CD4-positive, alpha-beta T cell treated with Interleukin-6 for 4 hours (primary cell): ENCODE measurements at places on chromosomes 12 and 14.

DNA sequence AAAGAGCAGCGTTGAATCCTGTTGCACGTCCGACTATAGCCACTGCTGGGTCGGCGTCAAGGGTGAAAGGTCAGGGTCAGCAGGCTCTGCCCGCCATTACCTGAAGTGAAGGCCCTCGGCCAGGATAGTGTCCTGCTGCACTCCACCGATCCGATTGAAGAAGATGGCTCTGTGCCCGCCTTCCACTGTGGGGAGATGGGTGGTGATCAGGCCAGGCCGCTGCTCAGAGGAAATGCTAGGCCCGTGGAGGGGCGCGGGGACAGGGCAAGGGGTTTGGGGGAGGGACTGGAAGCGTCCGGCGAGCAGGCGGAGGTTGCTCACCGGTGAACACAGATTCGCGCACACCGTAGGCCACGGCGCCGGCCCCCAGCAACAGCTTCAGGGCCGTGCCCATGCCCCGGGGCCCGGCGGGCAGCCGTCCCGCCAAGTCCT lies 352 bp downstream of the PHB2 start:
- no peak for DNase-seq

DNA sequence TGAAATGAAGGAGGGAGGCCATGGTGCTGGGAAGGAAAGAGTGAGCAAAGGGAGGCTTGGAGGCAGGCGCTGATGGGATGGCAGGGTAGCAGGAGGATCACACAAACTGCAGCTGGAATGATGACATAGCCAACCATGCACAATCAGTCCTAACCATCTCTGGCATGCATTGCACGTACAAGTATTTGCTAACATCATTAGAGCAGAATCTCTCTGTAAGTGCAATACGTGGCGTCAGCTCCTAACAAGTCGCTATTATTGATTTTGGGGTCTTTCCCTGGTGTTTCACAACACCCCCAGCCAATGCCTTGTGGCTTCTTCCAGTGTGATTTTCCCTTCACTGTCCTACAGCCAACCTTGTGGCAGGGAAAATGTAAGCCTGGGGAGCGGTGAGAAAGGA lies 18.5 kb downstream of the BDKRB1 start:
- no peak for DNase-seq

DNA sequence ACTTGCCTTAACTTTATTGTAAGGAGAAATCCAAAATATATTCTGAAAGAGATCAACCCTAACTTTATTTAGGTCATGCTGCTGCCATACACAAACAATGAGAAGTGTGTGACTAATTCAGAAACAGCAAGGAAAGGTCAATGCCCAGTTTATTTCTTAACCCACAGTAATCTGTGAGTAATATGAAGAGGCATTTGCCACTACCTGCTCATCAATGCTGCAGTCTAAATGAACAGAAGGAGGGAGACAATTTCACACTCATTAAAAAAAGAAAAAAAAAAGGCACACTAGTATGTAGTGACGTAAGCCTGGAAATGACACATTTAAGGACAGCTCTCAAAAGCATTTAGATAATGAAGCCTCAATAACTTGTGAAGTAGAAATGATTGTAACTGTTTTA lies 90.5 kb upstream of the FOXN3 start:
- no peak for DNase-seq

- DNase-seq = no peak
Observed at GRCh38 chr12:127257366-127257935, 1009.5 kb upstream of the TMEM132C start.

DNA sequence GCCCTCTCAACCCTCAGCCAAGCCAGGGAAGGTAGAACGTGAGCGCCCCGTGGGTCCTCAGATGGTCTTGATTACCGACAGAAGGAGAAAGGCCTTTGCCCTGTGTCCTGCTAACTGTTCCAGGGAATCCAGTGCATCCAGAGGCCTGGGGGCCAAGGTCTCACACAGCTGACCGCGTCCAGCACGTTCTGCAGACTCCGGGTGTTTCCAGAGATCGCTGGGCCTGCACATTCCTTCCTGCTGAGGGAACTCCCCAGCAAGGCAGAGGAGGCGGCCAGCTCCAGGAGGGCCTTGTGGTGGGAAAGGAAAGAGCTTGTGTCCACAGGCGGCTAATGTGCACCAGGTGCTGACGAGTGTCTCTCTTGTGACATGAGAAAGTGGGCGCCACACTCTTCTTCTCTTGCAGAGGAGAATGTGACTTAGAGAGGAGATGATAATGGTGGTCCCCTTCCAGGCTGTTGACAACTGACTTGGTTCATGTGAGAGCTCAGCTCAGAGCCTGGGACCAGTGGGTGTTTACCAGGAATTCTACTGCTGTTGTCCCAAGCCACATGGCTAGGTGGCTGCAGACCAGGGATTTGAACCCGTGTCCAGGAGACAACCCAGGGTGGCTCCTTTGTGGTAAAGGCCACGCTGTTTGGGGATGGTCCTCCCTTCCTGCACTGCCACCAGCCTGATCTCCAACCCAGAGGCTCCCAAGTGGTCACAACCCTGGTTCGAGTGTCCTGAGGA lies 46.8 kb upstream of the DLK1 start:
- no peak for DNase-seq

DNA sequence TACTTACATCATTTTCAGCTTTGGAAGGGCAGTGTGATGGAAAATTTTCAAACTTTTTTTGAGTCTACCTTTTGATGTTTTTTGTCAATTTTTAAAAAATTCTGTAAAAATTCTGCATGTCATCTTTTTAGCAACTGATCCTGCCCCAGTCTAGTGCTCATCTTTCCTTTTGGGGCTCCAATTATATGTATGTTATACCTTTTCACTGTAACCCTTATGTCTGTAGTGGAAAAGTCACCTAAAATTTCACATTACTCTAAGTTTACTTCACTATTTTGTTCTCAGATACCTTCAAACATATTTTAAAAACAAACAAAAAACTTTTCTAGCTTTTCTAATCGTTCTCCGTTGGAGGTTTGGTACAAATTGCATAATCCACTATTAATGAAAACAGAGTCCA lies 32.5 kb upstream of the MYRFL start:
- no peak for DNase-seq

DNA sequence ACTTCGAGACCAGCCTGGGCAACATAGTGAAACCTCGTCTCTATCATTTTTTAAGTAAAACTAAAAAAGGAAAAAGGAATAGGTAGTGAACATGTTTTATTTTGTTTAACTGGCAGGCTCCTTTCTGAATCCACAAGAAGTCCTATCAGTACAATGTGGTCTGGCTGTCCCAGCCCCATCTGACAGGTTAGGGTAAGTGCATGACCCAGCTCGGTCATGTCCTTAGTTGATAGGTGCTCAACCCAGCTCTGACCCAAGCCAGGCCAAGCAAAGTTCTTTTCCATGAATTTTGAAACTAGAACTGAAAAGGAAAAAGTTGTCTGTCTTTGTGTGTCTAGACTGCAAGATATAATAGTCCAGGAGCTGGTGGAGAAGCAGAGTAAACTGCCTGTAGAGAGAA lies 4.7 kb upstream of the NRDE2 start:
- no peak for DNase-seq

DNA sequence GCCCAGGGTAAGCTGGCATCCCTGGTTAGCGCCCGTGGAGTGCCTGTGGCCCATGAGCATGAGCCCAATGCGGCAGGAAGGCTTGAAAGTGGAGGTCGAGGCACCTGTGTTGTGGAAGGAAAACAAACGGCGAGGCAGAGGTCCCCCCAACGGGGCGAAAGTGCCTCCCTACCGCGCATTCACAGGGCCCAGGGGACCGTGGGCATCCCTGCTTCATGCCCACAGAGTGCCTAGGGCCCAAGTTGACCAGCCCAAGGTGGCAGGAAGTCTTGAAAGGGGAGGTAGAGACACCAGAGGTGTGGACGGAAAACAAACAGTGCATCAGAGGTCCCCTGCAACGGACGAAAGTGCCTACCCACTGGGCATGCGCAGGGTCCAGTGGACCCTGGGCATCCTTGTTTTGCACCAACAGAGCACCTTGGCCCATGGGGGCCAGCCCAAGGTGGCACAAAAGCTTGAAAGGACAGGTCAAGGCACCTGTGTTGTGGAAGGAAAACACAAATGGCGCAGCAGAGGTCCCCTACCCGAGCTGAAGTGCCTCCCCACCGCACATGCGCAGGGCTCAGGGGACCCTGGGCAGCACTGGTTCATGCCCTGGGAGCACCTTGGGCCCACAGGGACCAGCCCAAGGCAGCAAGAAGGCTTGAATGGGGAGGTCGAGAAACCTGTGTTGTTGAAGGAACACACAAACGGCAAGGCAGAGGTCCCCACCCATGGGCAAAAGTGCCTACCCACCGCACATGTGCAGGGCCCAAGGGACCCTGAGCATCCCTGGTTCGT lies 377.5 kb downstream of the ALG10 start:
- peak; percentile 1 for DNase-seq

DNA sequence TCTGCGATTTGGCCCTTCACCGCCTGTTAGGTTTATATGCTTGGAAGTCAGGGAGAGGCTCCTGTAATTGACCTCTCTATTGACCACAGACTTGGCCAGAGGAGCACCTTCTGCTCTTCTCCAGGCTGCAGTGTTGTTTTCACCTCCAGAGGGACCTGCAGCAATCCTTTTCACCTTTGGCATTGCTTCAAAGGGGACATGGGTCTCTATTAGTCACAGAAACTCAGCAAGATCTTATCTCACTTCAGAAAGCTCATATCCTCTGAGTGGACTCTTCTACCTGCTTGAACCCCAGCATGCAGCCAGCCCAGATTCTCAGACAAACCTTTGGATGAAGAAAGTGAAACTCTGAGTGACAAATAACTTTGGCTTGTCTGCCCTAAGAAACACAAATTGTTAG lies 339.3 kb downstream of the NRXN3 start:
- DNase-seq = no peak

DNA sequence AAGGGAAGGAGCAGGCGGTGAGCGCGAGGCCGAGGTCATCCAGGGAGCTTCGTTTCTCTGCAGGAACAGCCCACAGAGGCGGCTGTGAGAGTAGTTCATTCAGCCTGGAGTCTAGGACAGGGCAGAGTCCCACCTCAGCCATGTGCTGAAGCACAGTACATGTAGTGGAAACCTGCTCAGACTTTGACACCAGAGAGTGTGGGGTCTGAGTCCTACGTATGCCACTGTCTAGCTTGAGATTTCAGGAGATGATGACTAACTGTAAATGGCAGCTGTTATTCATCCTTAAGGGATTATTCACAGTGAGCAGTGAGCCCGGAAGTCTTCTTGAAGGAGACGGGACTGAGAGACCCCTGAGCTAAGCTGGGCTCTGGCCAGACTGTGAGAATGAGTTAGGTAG lies 938 bp upstream of the SLC6A13 start:
- no peak for DNase-seq

DNA sequence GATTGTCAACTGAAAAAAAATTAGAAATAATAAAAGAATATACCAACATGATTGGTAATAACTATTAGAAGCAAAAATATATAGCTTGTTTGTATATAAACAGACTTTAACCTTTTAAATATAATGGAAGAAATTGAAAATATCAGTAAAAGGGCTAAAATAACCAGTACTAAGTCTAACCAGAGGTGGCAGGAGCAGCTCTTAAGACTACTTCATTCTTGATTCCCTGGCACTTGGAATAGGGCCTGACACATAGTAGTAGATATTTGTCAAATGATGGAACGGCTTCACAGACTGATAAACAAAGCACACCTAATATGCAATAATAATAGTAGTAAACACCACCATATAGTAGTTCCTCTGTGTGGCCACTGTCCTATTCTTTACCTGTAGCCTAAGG lies 9.4 kb downstream of the TMEM63C start:
- DNase-seq = no peak

DNA sequence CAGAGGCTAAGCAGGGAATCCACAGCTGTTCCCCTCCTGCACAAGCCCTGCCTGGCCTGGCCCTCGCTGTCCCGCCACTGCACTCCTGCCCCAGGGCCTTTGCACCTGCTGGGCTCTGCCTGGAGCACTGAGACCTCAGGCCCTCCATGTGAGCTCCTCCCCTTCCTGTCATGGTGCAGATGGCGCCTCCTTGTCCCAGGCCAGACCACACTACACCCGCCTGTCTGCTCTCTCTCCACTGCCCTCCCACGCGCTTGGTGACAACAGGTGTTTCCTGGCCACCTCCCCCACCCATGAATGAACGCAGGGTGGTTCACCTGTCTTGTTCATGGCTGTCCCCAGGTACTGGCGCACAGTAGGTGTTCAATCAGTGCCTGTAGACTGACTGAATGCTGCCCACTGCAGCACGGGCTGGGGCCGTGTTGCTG lies 82.9 kb downstream of the NCOR2 start:
- DNase-seq = no peak

GRCh38 chr14:72663076-72663487 lies 230.8 kb downstream of the DPF3 start:
- DNase-seq = no peak

DNA sequence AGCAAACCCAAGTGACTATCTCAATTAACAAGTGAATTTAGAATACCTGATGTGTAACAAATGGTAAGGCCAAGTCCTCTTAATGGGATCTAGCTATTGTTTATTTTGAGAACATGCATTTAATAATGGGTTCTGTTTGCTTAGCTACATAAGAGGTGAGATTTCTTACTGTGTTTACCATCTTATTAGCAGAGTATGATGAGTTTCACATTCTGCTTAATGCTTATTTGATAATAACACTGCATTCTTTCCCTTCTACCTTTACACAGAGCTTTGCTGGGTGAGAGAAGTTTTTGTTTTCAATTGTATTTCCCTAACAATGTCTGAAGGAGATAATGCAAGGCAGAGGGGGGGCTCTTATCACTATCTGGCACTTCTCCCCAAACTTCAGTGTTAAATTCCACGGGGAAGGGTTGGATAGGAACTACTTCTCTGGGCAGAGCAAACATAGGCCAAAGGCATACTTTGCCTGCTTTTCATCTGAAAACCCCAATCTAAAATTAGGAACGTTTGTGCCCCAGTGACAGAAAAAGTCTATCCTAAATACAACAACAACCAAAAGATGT lies 129.0 kb upstream of the ATXN7L3B start:
- DNase-seq = no peak

GRCh38 chr14:82445810-82446570 lies 912.3 kb upstream of the SEL1L start:
- DNase-seq = no peak

DNA sequence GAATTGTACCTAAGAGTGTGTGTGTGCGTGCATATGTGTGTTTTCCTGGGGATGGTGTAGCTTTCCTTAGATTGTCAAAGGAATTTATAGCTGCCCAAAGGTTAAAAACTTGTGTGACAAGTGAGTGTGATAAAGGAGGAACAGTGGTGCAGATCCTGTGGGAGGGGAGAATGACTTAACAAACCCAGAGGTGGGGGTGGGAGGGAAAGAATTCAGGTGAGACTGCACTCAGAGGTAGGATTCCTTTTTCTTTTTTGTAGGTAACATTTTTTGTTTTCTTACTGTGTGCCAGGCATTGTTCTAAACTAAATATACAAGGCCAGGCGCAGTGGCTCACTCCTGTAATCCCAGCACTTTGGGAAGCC lies 45.3 kb upstream of the SINHCAF start:
- no peak for DNase-seq
